ENCODE measurements at places on chromosomes 6 and 20.

DNA sequence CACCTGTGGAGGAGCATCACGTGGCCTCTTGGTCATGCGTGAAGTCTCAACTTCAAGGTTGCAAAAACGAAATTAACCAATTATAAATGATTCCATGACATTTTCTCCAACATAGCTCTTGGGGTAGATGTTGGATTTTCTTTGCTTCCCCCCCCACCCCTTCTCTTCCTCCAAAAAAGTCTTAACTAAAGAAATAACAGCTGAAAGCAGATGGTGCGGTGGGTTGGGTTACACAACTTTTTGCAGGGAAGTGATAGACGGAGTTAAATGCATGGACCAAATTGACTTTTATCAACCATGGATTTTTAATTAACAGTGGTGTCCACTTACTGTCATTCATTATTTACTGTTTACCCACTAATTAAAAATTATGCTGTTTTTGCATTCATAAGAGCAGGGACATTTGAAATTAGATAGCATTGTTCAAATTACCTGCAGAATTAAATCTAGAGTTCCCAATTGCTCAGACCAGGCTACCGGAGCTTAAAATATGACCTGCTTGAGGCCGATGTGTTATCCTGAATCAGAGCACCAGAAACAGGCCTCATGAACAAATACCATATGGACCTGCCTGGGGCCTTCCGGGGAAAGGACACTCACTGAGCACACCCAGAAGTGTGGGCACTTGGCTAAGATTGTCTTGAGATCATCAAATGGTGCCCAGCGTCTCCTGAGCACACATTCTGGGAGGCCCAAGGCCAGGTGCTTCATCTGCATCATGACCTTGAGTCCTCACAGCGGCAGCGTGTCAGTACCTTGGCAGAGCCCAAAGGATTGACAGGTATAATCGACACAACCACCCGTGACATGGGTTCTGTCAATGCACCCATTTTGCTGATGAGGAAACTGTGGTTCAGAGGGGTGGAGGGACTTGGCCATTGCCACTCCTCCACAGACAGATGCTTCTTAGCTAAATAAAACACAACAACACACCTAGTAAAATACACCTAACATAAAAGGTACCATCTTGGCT lies 41.5 kb downstream of the APCDD1L start:
- no peak for DNase-seq

GRCh38 chr6:166029506-166029905 lies 138.1 kb downstream of the TBXT start:
- no peak for DNase-seq

GRCh38 chr6:17381424-17382147 lies 11.8 kb upstream of the CAP2 start:
- DNase-seq, result no peak

DNA sequence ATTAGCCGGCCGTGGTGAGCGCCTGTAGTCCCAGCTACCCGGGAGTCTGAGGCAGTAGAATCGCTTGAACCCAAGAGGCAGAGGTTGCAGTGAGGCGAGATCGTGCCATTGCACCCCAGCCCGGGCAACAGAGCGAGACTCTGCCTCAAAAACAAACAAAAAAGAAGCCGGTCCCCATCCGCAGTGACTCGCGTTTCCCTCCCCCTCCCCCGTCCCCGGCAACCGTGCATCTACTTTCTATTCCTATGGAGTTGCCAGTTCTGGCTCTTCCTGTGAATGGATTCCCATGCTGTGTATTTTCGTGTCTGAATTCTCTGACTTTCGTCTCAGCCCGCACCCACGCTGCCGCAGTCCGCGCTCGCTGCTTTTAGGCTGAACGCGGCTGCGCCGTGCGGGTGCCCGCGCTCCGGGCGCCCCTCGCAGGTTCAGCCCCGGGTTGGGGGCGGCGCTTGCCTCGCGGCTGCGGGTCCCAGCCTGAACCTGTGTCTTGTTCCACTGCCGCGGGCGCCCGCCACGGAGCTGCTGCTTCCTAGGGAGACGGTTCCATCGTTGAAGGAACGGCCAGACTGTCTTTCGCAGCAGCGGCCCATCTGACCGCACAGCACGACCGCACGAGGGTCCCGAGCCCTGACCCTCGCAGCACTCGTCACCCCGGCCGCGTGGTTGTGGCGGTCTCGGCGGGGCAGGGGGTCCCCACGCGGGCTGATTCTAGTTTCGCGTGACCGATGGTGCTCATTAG lies 1.1 kb upstream of the MRGBP start:
- peak; percentile 63 for DNase-seq

DNA sequence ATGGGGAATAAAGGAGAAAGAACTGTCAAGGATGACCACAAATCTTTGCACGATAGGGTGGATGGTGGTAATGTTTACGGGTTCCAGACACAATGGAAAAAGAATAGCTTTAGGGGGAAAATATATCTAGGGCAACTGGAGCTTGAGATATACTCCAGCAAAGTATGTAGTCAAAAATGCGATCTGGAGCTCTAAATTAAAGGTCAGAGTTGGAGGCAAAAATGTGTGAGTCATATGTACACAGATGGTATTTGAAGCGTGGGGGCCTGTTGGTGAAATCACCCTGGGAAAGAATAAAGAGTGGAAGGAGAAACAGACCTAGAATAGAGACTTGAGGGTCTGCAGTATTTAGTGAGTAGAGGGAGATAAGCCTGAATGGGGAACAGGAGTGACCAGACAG lies 633.9 kb upstream of the CHD6 start:
- no peak for DNase-seq

- no peak for DNase-seq
These were observed 391.6 kb downstream of the ADGRB3 start for GRCh38 chr6:69026715-69027114.

GRCh38 chr6:28922004-28922820 lies 1.6 kb downstream of the TRIM27 start:
- peak; percentile 17 for DNase-seq

GRCh38 chr20:39112178-39112743 lies 150.1 kb downstream of the DHX35 start:
- no peak for DNase-seq

DNA sequence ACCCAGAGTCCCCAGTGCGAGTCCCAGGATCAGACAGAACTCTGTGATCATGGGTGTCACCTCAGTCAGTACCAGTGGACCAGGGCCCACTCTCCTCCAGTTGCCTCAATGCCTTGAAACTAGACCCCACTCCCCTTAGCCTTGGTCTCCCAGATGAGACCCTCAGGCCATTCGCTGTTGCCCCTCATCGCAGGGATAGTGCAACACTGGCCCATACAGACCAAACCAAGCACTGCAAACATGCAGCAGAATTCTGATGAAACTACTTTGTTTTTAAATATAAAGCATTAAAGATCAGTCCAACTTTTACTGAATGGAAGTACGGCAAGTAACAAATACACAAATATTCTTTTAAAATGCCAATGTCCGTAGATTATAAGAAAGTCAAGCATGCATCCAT lies 101.2 kb upstream of the NT5E start:
- DNase-seq, result no peak

GRCh38 chr20:45036044-45036755 lies 64.7 kb downstream of the KCNS1 start:
- no peak for DNase-seq

- DNase-seq, result no peak
These were observed 6.9 kb downstream of the RIMS4 start for GRCh38 chr20:44803383-44803941.

- no peak for DNase-seq
These were observed 8.4 kb upstream of the NUS1 start for GRCh38 chr6:117666881-117667280.

- DNase-seq, result peak; percentile 16
These were observed 117.1 kb upstream of the EEF1E1 start for GRCh38 chr6:8219352-8219943.

DNA sequence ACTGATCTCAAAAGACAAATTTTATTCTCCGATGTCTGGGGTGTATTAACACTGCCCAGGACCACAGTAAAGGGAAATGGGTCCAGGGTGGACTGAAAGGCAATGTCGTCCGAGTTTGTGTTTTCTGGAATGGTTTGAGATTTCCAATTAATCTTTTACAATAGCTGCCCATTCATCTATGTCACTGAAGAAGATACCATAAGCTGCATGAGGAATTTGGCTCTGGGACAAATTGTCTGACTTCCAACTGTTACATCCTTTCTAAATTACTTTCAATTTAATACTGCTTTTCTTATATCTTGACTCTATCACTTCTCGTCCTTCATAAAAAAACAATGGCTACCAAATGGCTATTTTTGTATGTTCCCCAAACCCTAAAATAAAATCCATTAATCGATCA lies 130.7 kb upstream of the KCNK16 start:
- no peak for DNase-seq

GRCh38 chr6:145809785-145810184 lies 4.8 kb downstream of the FBXO30 start:
- DNase-seq, result no peak

DNA sequence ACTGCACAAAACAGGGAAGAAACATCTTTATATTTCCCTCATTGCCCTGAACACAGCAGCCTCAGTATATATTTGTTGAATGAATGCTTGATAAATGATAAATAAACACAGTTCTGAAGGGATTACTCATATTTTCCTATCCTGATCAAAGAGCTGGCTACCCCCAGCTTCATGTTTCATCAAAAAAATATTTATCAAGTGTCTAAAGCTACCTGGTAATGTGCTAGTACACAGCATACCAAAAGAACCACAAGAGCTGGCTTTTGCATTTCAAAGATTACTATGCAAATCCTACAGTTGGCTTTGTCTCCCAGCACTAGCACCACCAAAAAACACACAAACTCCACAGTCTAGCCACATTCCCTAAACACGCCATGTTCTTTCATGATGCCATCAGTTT lies 130.0 kb downstream of the BTBD9 start:
- DNase-seq, result no peak

DNA sequence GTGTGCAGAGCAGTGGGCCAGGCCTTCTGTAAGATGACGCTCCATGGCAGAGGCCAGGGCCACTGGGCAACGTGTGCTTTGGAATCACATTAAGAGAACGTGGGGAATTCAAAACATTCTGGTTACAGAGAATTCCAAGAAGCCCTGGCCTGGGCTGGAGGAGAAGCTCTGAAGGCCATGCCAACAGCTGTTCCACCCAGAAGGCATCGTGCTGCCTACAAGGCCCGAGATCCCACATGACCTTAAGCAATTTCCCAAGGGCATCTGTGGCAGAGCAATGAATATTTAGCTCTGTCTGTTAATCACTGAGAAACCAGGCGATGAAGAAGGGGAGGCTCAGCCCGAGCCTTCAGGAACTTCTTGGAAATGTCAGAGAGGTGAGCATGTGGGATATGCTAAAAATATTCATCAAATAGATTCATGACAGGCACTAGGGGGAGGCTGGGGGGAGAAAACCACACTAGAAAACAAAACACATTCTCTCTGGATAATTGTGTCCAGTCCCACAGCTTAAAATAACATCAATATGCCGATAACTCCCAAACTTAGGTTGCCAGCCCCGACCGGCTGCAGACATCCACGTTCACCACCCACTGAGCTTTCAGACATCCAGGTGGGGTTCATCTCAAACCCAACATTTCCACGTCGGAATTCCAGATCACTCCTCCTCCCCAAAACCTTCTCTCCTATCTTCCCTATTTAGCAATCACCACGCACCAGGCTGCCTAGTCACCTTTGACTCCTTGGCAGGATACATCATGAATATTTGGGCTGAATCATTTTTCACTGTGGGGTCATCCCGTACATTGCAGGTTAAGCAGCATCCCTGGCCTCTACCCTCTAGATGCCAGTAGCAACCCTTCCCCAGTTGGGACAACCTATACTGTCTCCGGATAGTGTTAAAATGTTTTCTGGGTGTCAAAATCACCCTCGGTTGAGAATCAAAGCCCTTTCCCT lies 6.6 kb downstream of the SULF2 start:
- no peak for DNase-seq

DNA sequence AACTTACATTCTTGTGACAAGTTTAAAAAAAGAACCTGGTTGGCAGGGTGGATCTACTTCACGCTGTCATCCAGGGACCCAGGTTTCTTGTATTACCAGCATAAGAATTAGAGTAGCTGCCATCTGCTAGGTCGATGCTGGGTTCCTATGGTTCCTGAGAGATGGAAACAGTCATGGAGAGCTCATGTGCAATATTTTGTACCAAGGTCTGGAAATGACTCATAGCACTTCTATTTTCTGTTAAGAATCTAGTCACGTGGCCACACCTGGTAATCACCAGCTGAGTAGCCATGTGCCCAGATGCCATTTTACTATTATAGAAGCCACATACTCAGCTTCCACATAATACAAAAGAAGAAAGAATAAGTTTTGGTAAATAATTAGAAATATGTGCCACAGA lies 171.3 kb downstream of the CD83 start:
- DNase-seq, result no peak

DNA sequence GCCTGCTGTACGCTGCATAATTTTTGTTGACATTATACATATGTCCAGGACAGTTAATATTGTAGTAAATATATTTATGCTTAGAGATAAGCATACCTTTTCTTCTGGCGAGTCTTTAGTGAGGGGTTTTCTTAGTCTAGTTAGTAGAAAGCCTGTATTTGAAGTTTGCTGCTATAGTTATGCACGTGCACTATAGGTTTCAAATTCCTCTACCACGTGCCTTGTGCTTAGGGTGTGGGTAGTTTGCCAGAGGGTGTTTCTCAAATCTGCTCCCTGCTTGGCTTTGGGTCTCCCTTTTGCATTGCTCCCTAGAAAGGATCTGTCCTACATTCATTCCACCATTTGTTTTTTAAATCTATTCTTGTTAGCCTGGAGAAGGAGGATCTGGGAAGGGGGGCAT lies 181.4 kb upstream of the UFL1 start:
- DNase-seq, result no peak

DNA sequence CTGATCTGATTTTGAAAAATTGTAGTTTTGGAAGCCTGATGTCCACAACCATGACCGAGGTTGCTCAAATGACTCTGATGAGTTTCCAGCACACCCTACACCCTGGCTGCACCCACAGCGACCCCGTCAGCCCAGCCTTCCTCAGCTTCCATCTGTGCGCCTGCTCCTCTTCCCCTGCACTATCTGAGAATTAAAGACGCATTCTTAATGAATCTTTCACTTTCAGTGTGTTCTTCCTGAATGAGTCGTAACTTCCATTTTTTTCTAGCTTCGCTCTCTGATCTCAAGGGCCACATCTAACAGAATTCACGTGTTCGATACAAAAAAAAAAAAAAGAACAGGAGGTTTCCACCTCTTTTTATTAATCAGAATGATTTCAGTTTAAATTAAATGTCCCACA lies 21.3 kb upstream of the RREB1 start:
- peak; percentile 25 for DNase-seq

DNA sequence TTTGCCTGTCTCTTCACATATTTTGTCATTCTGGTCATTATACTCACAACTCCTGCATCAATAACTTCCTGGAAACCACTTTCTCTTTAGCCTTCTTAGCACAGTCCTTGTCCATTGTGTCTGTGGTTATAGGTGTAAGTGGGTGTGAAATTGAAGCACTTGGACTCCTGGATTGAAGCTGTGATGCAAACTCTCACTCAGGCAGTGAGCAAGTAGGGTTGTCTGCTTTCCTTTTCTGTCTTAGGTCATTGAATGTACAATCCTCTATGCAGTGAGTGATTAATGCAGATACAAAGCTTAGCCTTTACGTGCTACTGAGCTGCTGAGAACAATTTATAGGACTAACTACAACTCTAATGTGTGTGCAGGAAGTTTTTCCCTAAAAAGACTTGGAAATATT lies 54.8 kb downstream of the ADGRB3 start:
- no peak for DNase-seq

- no peak for DNase-seq
These were observed 28.7 kb downstream of the DNAJC5 start for GRCh38 chr20:63923651-63924050.

- no peak for DNase-seq
These were observed 78.4 kb downstream of the RNASET2 start for GRCh38 chr6:166877906-166878305.

GRCh38 chr6:52138284-52138683 lies 47.9 kb upstream of the IL17A start:
- no peak for DNase-seq

- no peak for DNase-seq
These were observed 229.8 kb downstream of the ZMYND8 start for GRCh38 chr20:47126709-47127108.

Data from stimulated activated CD4-positive, alpha-beta T cell treated with anti-CD3 and anti-CD28 coated beads, Interleukin-1b, Interleukin-23, amount 100 ng/mL, for 24 hours (primary cell).